ENCODE measurements at places on chromosomes 16 and 17.

DNA sequence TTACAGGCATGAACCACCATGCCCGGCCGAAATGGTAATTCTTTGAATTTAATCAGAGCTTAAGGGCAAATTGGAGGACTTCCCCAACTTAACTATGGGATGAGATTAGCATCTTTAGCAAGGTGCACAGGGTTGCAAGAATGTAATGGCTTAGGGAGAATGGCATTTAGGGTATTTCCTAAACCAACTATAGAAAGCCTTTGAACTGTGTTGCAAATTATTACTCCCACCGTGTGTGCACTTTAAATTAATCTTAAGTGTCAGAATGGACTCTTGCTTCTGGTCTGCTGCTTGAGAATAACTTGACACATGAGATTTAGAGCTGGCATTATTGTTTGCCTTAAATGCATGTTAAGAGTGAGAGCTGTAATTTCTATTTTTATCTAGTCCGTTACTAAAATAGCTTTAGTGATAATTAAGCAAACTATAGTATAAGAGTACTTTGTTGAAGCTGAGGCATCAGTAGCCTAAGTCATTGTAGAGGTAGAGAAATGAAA lies 59.8 kb downstream of the TUBD1 start:
- no peak for DNase-seq

DNA sequence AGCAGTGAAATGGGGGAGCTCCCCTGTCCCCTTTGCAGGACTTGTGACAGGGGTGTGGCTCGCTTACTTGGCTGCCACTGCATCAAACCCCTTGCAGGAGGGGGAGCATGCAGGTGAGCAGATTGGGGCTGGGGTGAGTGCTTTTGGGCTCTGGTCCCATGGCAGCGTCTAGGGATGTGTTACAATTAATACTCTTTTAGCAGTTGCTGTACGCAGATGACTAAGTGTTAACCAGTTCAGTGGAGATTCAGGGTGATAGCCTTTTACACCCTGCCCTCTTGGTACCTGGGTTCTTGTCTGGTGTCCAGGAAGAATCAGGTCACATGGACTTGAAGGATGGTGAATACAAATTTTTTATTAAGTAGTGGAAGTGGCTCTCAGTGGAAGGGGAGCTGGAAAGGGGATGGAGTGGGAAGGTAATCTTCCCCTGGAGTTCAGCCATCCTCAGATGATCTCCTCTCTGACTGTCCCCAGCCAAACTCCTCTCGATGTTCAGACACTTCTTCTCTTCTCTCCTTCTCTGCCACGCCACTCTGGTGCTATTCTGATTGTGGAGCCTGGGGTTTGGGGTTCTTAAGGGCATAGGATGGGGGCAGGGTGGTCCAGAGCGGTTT lies 100.1 kb downstream of the MARF1 start:
- no peak for DNase-seq

DNA sequence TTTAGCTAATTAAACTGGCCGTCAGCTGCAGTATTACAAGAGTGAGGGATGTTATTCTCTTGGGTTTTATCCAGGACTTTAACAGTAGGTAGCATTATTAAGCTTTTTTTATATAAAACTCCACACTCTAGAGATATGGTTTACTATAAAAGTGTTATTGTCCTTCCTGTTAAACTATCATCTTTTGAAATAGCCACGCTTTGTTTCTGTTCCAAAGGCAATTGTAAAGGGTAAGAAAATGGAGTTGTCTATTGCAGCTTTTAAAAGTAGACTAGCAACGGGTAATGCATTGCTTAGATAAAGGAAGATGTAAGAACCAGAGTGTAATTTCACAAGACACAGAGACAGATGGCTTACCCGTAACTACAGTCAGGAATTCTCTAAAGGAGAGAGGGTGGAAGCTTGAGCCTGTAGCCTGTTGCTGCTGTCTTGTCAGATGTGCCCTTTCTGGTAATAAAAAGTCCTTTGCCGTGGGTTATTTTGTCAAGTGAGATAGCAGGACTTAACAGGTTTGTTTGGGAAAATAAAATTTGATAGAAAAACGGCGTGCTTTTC lies 56.4 kb downstream of the WWOX start:
- DNase-seq = no peak

DNA sequence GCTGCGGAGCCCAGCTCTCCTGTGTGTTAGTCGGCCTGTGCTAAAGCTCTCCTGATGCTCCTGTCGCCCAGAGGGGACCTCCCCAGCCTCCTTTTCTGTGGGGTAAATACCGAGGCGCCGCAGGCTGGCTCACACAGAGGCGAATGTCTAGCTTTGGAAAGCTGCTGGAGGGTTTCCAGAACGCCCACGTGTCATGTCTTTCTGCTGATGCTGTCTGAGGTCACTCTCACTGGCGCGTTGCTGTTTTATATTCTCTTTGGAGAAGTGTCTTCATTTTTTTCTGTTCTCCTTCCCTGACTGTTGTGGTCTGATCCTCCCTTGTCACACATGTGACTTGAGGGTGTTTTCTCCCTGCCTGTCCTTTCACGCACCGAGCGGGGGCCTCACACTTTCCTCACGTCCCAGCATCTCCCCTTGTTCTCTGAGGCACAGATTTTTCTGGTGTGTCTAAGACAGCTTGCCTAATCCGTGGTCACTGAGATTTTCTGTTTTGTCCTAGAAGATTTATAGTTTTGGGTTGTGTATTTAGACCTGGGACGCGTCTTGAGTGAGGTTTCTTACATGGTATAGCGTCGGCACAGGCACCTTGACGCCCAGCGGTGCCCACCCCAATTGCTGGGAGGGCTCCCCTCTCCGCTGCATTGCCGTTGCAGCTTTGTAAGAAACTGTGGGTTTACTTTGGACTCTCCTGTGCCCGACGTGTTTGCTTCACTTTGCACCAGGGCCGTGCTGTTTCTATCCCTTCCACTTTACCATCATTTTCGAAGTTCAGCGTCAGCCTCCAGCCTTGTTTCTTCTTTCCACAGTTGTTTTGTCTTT lies 92.1 kb upstream of the ZNF750 start:
- no peak for DNase-seq

DNA sequence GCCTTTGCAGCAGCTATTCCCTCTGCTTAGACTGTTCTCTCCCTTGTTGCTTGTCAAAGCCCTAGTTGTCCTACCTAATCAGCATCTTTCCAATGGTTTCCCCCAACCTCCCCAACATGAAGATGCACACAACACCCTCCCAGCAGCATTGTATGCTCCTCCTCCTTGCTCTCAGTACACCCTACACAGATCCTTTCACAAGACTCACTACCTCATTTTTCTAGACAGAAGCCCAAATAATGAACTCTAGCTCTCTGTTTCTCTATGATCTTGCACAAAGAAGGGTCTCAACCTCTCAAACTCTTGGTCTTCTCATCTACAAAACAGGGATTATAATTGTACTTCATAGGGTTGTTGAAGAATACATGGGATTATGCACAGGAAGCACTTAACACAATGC lies 19.4 kb downstream of the PSME3IP1 start:
- no peak for DNase-seq
